NCI-H1436 (cell line): ENCODE measurements at places on chromosomes 16 and 17.

- no peak for DNase-seq
Observed at GRCh38 chr17:546456-546855, 168.2 kb downstream of the VPS53 start.

- no peak for DNase-seq
Observed at GRCh38 chr17:68646626-68647526, 45.7 kb upstream of the FAM20A start.

DNA sequence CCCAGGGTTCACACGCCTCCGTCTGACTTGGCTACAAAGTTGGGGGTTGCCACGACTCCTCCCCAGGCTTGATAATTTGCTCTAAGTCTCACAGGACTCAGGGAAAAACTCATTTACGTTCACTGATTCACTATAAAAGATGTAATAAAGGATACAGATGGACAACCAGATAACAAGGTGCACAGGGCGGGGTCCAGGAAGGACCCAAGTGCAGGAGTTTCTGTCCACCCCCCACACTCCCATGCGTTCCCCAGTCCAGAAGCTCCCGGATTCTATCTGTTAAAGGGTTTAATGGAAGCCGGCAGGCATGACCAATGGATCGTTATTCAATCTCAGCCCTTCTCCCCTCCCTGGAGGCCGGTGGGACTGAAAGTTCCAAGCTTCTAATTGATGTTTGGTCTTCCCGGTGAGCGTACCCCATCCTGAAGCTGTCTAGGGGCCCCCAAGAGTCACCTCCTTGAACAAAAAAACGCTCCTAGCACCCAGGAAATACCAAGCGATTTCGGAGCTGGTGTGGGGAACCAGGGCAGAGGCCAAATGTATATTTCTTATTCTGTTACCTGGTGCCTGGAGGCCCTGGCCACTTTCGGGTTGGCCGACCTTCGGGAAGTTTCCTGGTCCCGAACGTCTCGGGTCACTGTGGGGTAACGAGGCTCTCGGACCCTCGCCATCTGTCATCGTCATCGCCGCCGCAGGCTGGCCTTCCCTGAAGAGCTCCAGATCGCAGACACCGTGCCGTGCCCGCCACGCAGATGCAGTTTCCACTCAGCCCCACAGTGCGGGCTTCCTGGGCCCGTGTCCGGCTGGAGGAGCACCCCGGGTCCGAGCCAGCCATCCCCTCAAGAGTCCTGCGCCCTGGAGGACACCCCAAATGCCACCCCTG lies 13.5 kb upstream of the METRNL start:
- DNase-seq = no peak

DNA sequence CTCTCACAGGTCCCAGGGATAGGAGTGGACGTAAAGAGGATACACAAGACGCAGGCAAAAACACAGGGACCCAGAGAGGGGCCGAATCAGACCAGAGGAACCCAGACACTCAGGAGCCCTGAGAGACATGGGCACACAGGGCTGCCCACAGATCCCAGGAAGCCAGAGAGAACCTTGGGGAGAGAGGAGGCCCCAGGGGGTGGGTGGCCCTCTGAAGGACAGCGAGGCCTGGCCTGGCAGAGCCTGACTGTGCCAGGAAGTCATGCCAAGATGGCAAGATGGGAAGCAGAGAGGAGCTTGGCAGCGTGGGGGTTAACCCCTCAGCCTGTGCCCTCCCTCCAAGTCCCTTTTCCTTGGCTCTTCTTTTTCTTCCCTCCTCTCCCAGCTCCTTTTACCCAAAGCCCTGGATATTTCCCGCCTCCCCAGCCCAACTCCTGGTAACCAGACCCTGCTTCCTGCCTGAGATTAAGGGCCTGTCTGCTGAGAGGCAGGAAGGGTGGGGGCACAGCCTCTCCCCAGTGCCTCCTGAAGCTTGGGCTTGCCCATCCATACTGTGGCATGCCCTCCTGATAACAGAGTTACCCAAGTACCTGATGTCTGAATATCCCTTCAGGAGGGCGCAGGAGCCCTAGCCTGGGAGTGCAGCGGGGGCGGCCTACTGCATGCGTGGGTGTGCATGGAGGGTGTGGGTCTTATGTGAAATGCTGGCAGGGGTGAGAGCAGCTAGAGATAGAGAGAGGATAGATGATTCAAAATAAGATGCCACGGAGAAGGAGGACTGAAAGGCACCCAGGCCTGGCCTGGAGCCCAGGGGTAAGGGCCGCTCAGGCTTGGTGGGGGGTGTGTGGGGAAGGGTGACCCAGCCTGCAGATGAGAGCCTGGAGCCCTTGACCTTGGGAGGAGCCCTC lies 6.0 kb upstream of the TBX21 start:
- DNase-seq = no peak

- DNase-seq = no peak
Observed at GRCh38 chr17:39761861-39762496, 24.2 kb downstream of the GRB7 start.

- no peak for DNase-seq
Observed at GRCh38 chr17:35878361-35878760, 1.8 kb downstream of the CCL5 start.

GRCh38 chr17:77321649-77322513 lies 181.1 kb downstream of the SEC14L1 start:
- no peak for DNase-seq

DNA sequence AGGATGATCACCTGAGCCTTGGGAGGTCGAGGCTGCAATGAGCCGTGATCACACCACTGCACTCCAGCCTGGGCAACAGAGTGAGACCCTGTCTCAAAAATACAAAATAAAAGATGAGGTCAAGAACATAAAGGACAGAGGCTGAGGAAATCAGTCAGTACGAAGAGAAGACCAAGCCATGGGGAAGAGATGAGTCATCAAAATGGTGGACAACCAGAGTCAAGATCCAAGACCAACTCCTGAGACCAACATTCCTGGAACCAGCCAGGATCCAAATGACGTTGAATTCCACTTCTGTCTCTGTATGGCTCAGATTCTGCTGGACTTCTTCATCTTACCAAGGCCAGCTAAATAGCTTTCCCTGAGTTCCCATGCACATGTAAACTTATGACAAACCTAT lies 44.8 kb upstream of the NOG start:
- DNase-seq = no peak
